Mesothelial cell of epicardium (in vitro differentiated cells): ENCODE measurements at places on chromosomes 7 and 10.

DNA sequence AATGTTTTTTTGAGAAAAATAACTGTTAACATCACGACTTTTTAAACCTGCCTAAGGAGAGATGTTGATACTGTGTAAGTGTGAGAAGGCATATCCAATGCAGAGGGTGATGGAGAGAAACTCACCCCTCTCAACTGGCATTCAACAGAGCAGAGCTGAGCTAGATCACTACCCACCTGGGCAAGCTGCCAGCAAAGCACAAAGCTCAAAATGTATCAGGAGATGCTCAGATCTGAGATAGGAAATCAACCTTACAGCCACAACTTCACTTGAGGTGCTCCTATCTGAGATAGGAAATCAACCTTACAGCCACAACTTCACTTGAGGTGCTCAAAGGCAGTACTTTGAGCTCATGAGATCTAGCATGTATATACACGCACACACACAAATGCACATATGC lies 151.5 kb upstream of the PDE1C start:
- peaks cover 57% of the 10 kb centered on the region for H3K27me3 ChIP-seq
- H3K4me3 ChIP-seq, result no peak overlapping the region
- DNase-seq, result no peak

DNA sequence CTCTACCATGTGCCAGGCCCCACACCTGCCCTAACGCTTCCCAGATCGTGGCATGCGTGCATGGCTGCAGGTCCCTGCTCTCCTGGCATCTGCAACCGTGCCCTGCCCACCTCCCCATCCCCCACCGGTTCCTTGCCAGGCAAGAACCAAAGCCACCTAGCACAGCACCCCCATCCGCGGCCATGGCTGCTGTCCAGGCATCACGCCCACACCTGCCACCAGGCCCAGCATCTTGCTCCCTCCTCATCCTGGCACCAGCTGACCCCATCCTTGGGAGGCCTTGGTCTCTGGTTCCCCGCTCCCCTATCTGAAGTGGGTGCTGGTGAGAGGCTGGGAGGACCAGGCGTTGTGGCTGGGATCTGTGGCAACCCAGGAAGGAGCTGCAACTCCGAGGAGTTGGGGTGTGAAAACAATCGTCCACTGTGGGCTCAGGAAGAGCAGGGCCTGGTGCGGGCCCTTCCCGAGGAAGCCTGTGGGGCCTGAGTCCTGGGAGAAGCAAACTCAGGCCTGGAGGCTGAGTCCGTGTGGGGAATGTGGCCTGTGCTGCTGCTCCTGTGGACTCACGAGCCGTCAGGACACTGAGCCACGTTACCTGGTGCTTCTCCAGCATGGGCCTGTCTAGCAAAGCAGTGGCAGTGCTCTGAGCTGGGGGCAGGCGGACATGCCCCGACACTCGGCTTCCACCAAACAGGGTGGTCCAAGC lies 417.1 kb downstream of the DNAJB6 start:
- H3K27ac ChIP-seq, result no peak overlapping the region
- H3K4me1 ChIP-seq, result no peaks in the 10 kb centered on the region
- H3K27me3 ChIP-seq, result peaks cover 8% of the 10 kb centered on the region
- no peaks in the 10 kb centered on the region for H3K36me3 ChIP-seq

DNA sequence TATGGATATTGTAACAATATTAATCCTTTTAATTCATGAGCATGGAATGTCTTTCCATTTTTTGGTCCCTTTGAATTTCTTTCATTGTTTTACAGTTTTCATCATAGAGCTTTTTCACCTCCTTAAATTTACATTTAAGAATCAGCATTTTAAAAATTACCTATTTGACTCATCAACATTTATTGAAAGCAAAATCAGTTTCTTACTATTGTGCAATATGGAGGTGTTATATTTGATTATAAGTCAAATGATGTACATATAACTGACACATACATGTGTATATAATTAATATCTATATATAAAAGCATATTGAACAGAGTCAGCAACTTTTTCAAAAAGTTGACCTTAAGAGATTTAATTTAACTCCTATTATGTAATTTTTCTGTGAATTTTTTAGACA lies 52.2 kb downstream of the SHOC2 start:
- H3K4me1 ChIP-seq, result peaks cover 6% of the 10 kb centered on the region
- no peaks in the 10 kb centered on the region for H3K27me3 ChIP-seq
- DNase-seq, result no peak
- no peak overlapping the region for H3K4me3 ChIP-seq
- no peak overlapping the region for H3K27ac ChIP-seq

GRCh38 chr7:31788445-31788844 lies 101.4 kb downstream of the PPP1R17 start:
- H3K4me3 ChIP-seq, result no peak overlapping the region
- H3K27ac ChIP-seq, result no peak overlapping the region
- H3K4me1 ChIP-seq, result no peaks in the 10 kb centered on the region
- H3K27me3 ChIP-seq, result peaks cover 80% of the 10 kb centered on the region

- H3K27ac ChIP-seq, result no peak overlapping the region
- H3K4me1 ChIP-seq, result no peaks in the 10 kb centered on the region
- DNase-seq, result no peak
- H3K27me3 ChIP-seq, result no peaks in the 10 kb centered on the region
- peaks cover 57% of the 10 kb centered on the region for H3K36me3 ChIP-seq
- no peak overlapping the region for H3K4me3 ChIP-seq
These were observed 11.3 kb upstream of the MRPS24 start for GRCh38 chr7:43880596-43880995.

DNA sequence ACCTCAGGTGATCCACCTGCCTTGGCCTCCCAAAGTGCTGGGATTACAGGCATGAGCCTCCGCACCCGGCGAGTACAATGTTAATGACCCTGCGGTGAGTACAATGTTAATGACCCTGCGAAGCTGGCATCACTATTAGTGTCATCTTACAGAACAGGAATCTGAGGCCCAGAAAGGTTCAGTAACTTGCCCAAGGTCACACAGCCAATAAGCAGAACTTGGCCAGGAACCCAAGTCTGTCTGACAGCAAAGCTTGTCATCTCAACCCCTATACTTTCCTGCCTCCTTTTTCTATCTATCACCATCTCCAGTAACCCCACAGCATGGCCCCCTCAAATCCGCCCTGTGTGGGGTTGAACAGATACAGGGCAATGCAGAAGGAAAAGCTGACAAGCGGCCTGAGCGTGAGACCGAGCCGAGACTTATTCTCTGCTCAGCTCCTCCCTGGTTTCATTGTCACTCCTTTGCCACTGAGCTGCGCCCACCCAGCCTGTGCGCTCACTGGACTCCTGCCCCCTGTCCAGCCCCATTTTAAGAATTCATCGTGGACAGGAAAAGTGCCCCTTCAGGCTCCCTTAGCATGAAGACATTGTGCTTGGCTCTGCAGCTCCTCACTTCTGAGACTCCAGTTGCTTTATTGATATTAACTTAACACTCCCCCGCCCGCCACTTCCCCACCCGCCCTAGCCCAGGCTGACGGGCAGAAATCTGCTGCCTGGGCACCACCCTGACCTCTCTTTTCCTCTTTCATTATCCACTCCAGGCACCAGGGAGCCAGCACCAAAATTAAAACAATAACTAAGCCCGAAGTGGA lies 58.1 kb upstream of the LBX1 start:
- H3K36me3 ChIP-seq, result no peaks in the 10 kb centered on the region
- H3K27me3 ChIP-seq, result peaks cover 95% of the 10 kb centered on the region
- no peak overlapping the region for H3K4me3 ChIP-seq
- no peak for DNase-seq
- H3K4me1 ChIP-seq, result peaks cover 12% of the 10 kb centered on the region

- H3K4me1 ChIP-seq, result peaks cover 13% of the 10 kb centered on the region
- peaks cover 54% of the 10 kb centered on the region for H3K27me3 ChIP-seq
- H3K27ac ChIP-seq, result no peak overlapping the region
- DNase-seq, result no peak
These were observed 51.9 kb upstream of the A1CF start for GRCh38 chr10:50937230-50937907.

DNA sequence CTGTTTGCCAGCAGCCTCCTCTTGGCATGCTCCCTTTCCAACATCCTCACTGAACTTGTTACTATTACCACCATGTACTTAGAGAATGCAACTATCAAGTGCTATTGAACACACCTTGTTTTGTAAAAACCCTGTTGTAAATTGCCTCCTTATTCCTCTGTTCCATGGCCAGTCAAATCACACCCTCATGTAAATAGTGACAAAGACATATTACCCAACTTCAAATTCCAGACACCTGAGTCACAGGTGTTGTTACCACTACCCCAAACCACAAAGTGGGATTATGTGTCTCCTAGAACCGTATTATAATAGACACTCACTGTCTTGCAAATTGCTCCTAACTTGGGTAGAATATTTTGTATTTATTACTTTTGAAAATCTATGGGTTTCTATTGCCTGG lies 263.2 kb upstream of the C7orf33 start:
- H3K27me3 ChIP-seq, result no peaks in the 10 kb centered on the region
- H3K36me3 ChIP-seq, result peaks cover 9% of the 10 kb centered on the region
- H3K4me3 ChIP-seq, result no peak overlapping the region
- H3K4me1 ChIP-seq, result peaks cover 1% of the 10 kb centered on the region
- no peak for DNase-seq
- no peak overlapping the region for H3K27ac ChIP-seq

DNA sequence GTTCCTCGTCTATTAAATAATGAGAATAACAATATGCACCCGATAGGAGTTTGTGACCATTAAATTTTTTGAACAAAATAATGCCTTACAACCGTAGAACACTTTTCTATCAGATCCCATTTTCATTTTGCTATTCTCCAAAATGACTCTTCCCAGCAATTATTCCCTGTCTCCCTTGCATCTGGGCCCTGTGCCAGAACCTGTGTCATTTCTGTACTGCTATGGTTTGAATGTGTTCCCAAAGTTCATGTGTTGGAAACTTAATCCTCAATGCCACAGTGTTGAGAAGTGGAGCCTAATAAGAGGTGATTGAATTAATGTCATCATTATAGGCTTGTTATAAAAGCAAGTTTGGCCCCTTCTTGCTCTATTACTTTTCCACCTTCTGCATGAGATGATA lies 33.2 kb upstream of the SMNDC1 start:
- DNase-seq, result no peak
- H3K27ac ChIP-seq, result no peak overlapping the region
- peaks cover 25% of the 10 kb centered on the region for H3K4me1 ChIP-seq

DNA sequence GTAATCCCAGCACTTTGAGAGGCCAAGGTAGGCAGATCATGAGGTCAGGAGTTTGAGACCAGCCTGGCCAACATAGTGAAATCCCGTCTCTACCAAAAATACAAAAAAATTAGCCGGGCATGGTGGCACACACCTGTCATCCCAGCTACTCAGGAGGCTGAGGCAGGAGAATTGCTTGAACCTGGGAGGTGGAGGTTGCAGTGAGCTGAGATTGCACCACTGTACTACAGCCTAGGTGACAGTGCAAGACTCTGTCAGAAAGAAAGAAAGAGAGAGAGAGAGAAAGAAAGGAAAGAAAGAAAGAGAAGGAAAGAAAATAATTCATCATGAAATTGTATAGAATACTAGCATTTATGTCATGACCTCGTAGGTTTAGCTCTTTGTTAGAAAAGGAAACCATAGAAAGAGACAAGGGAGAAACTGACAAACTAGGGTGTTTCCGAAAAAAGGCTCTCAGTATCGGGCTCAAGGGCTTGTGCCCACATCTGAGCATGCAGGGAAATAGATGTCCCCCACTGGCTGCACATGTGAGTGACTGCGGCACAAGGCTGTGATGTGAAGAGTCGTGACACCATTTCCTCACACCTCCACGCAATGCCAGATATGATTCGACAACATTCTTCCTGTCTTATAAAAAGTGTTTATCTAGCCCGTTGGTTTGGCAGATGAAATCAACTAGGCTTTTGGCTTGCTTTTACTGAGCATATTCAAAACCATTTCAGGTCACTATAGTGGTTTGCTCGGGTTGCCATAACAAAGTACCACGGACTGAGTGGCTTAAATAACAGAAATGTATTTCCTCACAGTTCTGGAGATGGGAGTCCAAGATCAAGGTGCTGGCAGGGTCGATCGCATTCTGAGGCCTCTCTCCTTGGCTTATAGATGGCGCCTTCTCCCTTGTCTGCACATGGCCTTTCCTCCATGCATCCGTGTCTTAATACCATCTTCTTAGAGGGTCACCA lies 2.0 kb downstream of the SRGN start:
- H3K4me3 ChIP-seq, result no peak overlapping the region
- no peak overlapping the region for H3K27ac ChIP-seq
- H3K4me1 ChIP-seq, result peaks cover 5% of the 10 kb centered on the region
- no peak for DNase-seq
- no peaks in the 10 kb centered on the region for H3K36me3 ChIP-seq

DNA sequence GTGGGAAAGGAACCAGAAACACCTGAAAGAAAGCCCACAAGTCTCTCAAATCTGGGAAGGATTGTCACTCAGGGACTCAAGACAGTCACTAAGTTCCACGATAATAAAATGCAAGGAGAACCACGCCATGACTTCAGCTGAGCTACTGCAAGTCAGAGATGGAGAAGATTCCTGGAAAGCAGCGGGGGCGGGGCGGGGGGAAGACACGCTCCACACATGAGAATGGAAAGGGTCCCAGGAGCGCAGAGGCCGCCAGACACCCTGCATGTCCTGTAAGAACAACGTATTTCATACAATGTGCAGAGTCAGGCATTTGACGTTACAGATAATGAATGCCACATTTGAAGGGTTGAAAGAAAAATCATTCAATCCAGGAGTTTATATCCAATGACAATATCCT lies 448.1 kb downstream of the PTPRN2 start:
- H3K36me3 ChIP-seq, result no peaks in the 10 kb centered on the region
- H3K4me3 ChIP-seq, result no peak overlapping the region
- no peaks in the 10 kb centered on the region for H3K4me1 ChIP-seq
- no peak overlapping the region for H3K27ac ChIP-seq

GRCh38 chr10:11667756-11668155 lies 56.3 kb upstream of the USP6NL start:
- no peaks in the 10 kb centered on the region for H3K27me3 ChIP-seq
- no peak overlapping the region for H3K4me3 ChIP-seq
- H3K27ac ChIP-seq, result no peak overlapping the region
- DNase-seq, result no peak

DNA sequence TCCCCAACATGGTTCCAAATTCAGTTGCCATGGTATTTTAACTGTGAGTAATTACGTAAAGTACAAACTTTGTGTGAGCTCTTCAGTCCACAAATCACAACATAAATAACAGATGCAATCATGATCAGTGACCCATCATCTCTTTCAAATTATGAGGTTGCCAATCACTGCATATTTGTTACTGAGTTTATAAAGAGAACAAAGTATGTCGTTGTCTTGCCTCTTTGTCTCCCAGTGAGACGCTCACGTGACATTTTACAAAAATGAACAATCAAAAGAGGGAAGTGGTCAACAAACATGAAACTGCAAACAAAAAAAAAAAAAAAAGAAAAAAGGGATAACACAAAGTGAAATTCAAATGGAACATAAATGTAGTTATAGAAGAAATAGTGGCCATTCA lies 122.7 kb upstream of the PDSS1 start:
- peaks cover 4% of the 10 kb centered on the region for H3K27me3 ChIP-seq
- no peak for DNase-seq
- H3K27ac ChIP-seq, result no peak overlapping the region
- no peaks in the 10 kb centered on the region for H3K4me1 ChIP-seq
- H3K36me3 ChIP-seq, result no peaks in the 10 kb centered on the region

- no peaks in the 10 kb centered on the region for H3K27me3 ChIP-seq
- H3K27ac ChIP-seq, result peak overlapping the region; percentile 80
- peaks cover 6% of the 10 kb centered on the region for H3K36me3 ChIP-seq
- peak overlapping the region; percentile 9 for H3K4me3 ChIP-seq
These were observed 166.0 kb upstream of the TCF7L2 start for GRCh38 chr10:112784022-112784461.
